Activated naive CD8-positive, alpha-beta T cell treated with anti-CD3 and anti-CD28 coated beads for 36 hours (primary cell): ENCODE measurements at places on chromosomes 12 and 14.

DNA sequence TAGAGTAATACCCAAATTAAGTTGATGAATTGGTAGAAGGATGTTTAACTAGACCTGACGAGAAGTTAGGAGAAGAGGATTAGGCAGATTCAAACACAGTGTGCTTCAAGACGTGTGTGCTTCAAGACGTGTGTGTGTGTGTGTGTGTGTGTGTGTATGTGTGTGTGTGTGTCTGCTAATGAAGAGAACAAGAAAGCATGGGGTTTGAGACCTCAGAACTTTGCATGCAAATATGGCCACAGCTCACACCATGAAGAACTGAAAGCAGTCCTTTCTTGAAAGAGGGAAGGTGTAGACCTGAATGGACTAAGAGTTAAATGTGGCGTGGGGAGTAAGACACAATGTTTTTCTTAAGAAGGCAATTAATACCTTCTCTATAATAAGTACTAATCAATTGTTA, 32.5 kb upstream of the SSPN start:
- DNase-seq = no peak
- H3K4me1 ChIP-seq = no peaks in the 10 kb centered on the region
- peaks cover 19% of the 10 kb centered on the region for H3K27me3 ChIP-seq
- no peak overlapping the region for H3K4me3 ChIP-seq
- no peaks in the 10 kb centered on the region for H3K36me3 ChIP-seq
- H3K27ac ChIP-seq = no peak overlapping the region

- H3K36me3 ChIP-seq = no peaks in the 10 kb centered on the region
- H3K4me3 ChIP-seq = no peak overlapping the region
- no peak overlapping the region for H3K27ac ChIP-seq
- no peaks in the 10 kb centered on the region for H3K4me1 ChIP-seq
- no peaks in the 10 kb centered on the region for H3K27me3 ChIP-seq
These were observed 164.9 kb downstream of the NAV3 start for GRCh38 chr12:77995436-77996167.

- H3K27me3 ChIP-seq = no peaks in the 10 kb centered on the region
- H3K4me1 ChIP-seq = peaks cover 67% of the 10 kb centered on the region
- peak; percentile 61 for DNase-seq
- H3K4me3 ChIP-seq = peak overlapping the region; percentile 87
- peak overlapping the region; percentile 91 for H3K27ac ChIP-seq
- H3K36me3 ChIP-seq = peaks cover 73% of the 10 kb centered on the region
These were observed 2.8 kb downstream of the TESPA1 start for GRCh38 chr12:54981796-54982195.

DNA sequence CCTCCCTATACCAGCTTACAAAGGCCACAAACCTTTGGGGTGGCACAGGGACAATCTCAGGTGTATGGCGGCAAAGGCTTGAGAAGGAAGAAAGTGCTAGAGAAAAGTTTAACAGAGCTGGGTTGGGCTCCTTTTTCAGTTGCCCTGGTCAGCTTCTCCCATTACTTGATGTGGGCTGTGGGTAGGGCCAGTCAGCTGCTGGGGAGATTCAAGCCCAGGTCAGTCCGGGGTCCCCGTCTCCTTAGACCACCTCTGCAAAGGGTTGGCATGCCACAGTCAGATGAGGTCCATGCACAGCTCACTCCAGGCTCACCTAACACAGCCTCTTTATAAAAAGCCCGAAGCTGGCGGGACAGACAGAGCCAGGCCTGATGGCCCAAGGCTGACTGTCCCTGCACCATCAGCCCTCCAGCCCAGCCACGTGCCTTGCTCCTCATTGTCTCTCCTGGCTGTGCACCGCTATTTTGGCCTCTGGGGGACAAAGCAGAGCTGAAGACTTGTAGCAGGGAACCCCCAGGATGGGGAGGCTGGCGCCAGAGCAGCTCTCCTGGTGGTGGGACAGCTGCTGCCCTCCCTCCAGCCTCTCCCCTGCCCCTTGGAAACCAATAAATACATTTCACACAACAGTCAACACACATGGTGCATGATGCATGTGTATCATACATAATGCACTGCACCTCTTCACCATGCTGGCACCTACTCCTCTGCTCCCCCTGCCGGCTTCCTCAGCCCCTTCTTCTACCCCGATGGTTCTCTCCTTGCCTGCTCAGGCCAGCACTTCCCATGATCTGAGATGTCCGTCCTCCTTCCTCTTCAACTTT, 61.7 kb upstream of the DDX11 start:
- no peaks in the 10 kb centered on the region for H3K27me3 ChIP-seq
- no peak overlapping the region for H3K4me3 ChIP-seq
- no peak for DNase-seq
- H3K4me1 ChIP-seq = no peaks in the 10 kb centered on the region
- no peaks in the 10 kb centered on the region for H3K36me3 ChIP-seq
- no peak overlapping the region for H3K27ac ChIP-seq

DNA sequence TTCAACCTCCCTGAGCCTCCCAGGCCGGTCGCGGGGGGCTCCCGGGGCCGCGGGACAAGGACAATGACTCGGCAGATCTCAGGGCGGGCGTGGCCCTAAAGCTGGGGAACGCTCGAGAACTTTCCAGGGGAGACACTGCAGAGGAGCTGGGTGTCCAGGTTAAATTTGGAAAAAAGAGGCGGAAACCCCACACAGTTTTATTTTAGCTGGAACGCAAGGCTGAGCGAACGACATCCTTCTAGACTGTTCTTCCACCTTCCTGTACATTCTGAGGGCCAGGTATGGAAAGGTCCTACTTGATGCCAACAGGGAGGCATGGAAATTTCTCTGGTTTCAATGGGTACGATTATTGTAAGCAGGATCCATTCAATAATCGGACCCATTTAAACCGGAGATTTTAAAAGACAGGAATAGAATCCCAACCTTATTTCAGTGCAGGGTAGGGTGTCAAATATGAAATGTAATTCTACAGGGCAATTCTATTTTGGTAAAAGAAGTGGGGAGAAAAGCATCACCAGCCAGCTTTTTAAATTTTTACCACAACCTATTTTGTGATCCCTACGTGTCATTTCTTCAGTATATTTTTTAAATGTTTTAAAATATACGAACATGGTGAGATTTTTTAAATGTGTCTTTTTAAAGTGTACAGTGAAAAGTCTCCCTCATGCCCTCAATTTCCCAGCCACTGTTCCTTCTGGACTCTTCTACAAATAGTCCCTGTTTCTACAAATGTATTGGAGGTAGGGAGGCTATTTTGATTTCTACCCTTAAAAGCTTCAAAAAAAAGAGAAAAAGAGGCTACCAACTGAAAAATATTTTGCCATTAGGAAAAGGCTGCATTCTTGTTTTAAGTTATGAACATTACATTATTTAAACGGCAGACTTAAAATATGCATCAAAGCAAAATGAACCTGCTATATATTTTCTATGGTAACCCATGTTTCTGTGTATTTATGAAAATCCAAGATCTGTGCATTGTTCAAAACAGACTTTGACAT, 1.1 kb upstream of the UBC start:
- H3K36me3 ChIP-seq = peaks cover 43% of the 10 kb centered on the region
- peak overlapping the region; percentile 95 for H3K27ac ChIP-seq
- peaks cover 73% of the 10 kb centered on the region for H3K4me1 ChIP-seq
- peaks cover 10% of the 10 kb centered on the region for H3K27me3 ChIP-seq
- peak overlapping the region; percentile 100 for H3K4me3 ChIP-seq

- DNase-seq = no peak
- no peak overlapping the region for H3K4me3 ChIP-seq
- H3K36me3 ChIP-seq = no peaks in the 10 kb centered on the region
- H3K27me3 ChIP-seq = peaks cover 4% of the 10 kb centered on the region
These were observed 224.1 kb downstream of the ASCL1 start for GRCh38 chr12:103181366-103182152.

DNA sequence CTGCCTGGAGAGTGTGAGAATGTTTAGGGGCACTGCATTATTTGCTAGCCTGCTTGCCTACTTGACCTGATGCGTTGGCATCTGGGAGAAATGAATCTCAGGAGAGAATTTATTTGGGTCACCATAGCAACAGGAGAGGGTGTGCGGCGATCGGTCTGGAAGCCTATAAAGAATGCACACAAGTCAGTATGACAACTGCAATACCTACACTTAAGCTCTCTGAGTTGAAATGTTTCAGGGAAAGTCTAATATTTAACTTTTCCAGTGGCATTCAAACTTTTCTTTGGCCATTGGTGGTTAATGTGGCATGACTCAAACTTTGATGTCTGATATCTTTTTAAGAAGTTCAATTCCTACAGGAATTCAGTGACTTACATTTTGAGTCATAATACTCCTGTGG, 205.1 kb downstream of the NEDD1 start:
- no peak overlapping the region for H3K27ac ChIP-seq
- no peaks in the 10 kb centered on the region for H3K36me3 ChIP-seq
- no peaks in the 10 kb centered on the region for H3K4me1 ChIP-seq
- H3K27me3 ChIP-seq = peaks cover 9% of the 10 kb centered on the region
- no peak for DNase-seq

- H3K4me1 ChIP-seq = no peaks in the 10 kb centered on the region
- no peak for DNase-seq
- H3K27me3 ChIP-seq = no peaks in the 10 kb centered on the region
- H3K27ac ChIP-seq = no peak overlapping the region
- no peak overlapping the region for H3K4me3 ChIP-seq
- H3K36me3 ChIP-seq = peaks cover 7% of the 10 kb centered on the region
These were observed 457.3 kb downstream of the FLRT2 start for GRCh38 chr14:85987292-85987691.

- H3K27ac ChIP-seq = no peak overlapping the region
- no peak overlapping the region for H3K4me3 ChIP-seq
These were observed 24.0 kb downstream of the TMEM132C start for GRCh38 chr12:128290938-128291337.

DNA sequence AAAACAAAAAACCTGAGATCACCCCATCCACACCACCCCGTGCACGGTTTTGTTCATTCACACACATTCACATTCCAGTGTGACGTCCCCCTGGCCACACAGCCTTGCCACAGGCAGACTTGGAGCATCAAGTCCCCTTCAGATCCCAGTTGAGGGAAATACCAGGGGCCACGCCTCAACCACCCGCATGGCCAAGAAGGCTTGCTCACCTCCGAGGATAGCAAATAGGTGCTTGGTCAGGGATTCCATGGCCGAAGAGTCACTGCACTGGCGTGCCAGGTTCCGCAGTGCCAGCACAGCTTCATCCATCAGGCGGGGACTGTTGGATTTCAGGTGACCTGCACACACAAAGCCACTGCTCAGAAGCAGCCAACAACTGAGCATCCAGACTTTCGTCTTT, 19.0 kb downstream of the GCN1 start:
- H3K27ac ChIP-seq = no peak overlapping the region
- no peak overlapping the region for H3K4me3 ChIP-seq
- H3K4me1 ChIP-seq = peaks cover 5% of the 10 kb centered on the region
- H3K27me3 ChIP-seq = no peaks in the 10 kb centered on the region

DNA sequence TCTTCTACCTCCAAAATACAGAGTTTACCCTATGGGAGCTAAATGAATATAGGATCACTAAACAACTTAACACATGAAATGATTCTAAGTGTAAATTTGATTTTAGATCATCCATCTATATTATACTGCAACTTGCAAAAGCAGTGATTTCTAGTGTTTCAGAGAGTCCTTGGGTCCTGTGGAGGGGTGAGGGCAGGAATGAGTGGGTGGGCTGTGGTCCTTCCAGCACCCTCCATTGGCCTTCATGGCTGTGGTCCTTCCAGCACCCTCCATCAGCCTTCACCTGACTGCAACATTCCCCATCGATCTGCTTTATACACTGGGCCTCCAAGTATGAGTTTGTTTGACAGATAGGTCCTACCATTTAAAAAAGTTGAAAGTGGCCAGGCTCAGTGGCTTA, 70.5 kb downstream of the TTC6 start:
- no peaks in the 10 kb centered on the region for H3K27me3 ChIP-seq
- H3K4me1 ChIP-seq = no peaks in the 10 kb centered on the region
- no peak overlapping the region for H3K27ac ChIP-seq

DNA sequence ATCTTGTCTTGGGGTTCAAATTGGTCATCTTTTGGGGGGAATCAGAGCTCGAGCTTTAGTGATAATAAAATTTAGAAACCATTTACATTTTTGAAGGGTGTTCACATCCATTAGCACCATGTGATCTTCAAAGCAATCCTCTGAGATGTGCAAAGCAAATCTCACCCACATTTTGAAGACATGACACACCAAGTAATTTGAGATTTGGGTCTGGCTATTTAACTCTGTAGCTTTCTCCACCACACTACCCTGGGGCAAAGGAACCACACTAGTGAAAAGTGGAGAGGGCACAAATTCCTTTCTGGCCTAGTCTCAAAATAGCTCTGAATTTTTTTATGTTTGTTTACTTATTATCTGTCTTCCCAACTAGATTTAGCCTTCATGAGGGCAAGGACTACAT, 46.6 kb upstream of the TMEM233 start:
- H3K27me3 ChIP-seq = peaks cover 32% of the 10 kb centered on the region
- DNase-seq = no peak
- no peaks in the 10 kb centered on the region for H3K4me1 ChIP-seq

GRCh38 chr12:132723015-132723763, 12.5 kb downstream of the PGAM5 start:
- H3K4me1 ChIP-seq = peaks cover 5% of the 10 kb centered on the region
- H3K4me3 ChIP-seq = no peak overlapping the region
- DNase-seq = no peak
- H3K27me3 ChIP-seq = no peaks in the 10 kb centered on the region
- peak overlapping the region; percentile 3 for H3K27ac ChIP-seq

DNA sequence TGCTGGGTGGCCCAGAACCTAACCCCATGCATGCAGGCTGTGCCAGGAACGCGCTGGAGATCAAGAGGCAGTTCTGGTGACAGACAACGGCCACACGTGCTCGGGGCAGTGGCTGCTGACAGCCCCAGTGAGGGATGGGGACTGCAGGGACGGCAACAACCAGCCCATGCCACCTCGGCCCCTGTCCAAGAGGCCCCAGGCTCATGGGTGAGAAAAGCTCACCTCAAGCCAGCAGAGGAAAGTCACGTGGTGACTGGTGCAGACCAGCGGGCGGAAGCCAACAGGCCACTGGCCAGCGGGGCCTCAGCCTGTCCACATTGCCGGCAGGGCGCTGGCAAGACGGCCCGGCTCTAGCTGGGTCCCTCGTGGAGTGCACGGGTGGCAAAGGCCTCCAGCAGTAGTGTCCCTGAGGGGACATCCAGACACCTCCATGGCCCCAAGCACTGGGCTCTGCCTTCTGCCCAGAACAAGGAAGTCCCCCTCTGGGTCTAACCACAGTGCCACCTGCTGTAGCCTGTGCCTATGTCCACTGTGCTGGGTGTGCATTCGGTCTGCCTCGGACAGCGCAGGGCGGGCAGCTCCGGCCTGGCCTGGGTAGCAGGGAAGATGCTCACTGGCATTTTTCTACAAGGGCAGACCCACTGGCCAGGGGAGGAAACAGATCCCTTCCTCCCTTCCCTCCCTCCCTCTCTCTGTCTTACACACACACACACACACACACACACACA, 134.1 kb downstream of the NCOR2 start:
- H3K27me3 ChIP-seq = no peaks in the 10 kb centered on the region
- DNase-seq = no peak
- no peak overlapping the region for H3K27ac ChIP-seq
- no peak overlapping the region for H3K4me3 ChIP-seq
- H3K36me3 ChIP-seq = peaks cover 18% of the 10 kb centered on the region

- H3K27ac ChIP-seq = no peak overlapping the region
- no peaks in the 10 kb centered on the region for H3K36me3 ChIP-seq
- peaks cover 4% of the 10 kb centered on the region for H3K4me1 ChIP-seq
- no peak for DNase-seq
These were observed 77.6 kb upstream of the TMEM260 start for GRCh38 chr14:56501909-56502530.
